Frontal cortex (tissue), 4 donors: ENCODE measurements at places on chromosomes 7 and 10.

GRCh38 chr10:133554600-133554999 is 10.8 kb downstream of the SYCE1 start:
- no peak for DNase-seq

GRCh38 chr7:93430917-93431588 is 143.5 kb downstream of the CALCR start:
- DNase-seq, result no peak

DNA sequence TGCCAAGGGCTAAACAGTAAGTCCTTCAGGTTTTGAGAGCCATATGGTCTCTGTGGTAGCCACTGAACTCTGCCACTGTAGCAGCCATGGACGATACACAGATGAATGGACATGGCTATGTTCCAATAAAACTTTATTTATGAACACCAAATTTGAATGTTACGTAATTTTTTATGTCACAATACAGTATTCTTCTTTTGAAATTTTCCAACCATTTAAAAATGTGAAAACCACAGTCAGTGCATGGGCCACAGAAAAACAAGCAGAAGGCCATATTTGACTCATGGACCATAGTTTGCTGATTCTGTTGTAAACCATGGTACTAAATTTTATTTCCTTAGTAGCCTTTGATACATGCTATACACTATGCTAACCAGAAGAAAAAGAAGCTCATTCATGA is 361.8 kb downstream of the MAGI2 start:
- no peak for DNase-seq

- DNase-seq, result no peak
Observed at GRCh38 chr7:75931680-75932079, 16.7 kb downstream of the POR start.

- DNase-seq, result no peak
Observed at GRCh38 chr10:100100651-100101184, 19.0 kb upstream of the CPN1 start.

DNA sequence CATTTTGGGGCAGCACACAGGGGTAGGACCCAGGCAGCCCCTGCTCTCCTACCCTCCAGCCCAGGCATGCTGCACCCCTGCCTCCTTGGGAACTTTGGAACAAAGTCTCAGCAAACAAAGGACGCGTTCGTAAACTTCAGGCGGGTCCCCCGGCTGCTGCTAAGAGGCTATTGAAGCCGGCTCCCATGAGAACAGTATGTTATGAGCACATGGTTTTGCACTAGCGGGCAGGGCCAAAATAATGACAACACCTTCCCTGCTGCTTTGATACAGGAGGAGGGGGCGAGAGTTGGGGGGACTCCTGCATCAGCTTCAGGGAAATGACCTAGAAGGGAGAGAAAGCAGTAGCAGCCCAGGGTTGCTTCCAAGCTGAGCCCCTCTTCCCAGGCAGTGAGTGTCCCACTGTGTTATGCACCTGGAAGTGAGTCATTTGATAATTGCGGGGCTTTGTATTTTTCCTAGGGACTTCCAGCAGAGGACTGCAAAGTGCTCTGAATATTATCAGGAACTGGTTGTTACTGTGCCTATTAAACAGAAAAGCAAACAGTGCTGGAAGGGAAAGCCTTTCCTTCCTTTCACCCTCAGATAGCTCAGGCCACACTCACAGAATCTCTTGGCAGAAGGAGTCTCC is 6.9 kb downstream of the ITPRIP start:
- no peak for DNase-seq

GRCh38 chr10:49615721-49616120 is 1.9 kb downstream of the CHAT start:
- no peak for DNase-seq

- DNase-seq, result no peak
Observed at GRCh38 chr10:89091496-89091895, 100.9 kb downstream of the FAS start.

DNA sequence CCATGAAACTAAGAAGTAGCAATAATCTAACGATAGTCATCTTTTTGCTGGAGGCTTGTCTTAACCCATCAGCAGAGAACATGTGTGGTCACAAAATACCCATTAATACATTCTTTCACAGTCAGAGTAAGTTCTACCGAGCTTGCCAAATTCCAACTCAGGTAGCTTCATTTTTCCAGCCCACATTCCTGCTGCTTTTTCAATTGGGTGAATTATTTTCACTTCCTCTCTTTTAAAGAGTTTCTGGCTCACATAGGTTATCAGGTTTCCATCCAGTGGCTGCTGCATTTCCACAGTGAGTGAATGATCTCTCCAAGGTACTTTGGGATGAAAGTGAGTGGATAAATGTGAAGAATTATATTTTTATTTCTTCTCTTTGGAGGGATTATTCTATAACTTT is 233.1 kb downstream of the SEMA3E start:
- no peak for DNase-seq

DNA sequence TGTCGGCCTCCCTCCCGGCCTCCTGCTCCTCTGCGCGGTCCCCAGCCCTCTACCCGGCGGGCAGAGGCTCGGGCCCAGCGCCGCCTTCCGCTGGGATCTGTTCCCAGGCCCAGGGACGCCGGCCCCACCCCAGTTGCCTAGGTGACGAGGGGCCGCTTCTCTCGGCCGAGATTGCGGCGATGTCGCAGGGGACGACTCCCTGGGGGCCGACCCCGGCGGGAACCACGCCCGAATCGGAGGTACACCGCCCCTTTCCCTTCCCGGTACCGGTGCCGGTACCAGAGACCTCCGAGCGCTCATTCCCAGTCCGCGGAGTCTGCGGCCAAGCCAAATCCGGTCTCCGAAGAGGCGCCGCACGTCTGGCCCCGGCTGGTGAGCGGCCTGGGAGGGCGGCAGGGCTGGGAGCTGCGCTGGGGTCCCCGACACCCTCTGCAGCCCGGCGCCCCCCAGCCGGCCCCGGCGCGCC is at the start of gene CABCOCO1:
TSS of gene CABCOCO1 (plus strand) at position 136 of the 466 bp plus-strand sequence. CDS start at position 180, 44 bp downstream.
- DNase-seq, result peak; percentile 67

DNA sequence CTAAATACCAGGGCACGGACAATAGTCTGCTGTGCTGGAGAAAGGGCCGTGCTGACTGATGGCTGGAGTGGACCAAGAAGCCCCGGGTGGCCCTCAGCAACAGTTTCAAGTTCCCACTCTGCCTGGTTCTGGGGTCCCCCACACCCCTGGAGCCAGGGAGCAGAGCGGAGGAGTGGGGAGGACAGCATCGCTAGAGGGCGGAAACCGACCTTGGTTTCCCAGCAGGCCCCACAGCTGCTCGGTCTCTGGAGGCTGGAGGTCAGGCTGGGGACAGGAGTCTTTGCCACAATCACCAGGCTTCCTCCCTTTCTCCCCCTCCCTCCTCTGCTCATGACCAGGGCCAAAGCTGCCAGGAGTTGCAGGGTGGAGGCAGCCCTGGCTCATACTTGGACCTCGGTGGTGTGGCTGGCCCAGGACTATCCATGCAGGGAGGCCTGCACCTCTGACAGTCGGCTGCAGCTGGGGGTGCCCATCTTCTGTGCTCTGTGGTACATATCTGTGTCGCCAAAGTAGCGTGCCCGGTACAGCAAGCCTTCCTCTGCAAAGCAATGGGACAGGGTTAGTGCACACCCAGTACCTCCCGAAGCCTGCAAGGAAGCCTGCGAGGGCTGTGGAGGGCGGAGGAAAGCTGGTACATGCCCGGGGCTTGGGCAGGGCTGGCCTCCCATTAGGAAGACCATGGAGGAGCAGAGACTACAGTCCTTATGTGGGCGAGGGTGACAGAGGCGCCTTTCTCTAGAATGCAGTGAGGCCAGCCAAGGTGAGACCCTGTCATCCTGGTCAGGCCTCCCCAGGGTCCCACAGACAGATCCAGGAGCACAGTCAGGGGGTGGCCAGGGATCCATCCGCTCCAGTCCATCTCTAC is 19.1 kb downstream of the DNAJB12 start:
- DNase-seq, result no peak

DNA sequence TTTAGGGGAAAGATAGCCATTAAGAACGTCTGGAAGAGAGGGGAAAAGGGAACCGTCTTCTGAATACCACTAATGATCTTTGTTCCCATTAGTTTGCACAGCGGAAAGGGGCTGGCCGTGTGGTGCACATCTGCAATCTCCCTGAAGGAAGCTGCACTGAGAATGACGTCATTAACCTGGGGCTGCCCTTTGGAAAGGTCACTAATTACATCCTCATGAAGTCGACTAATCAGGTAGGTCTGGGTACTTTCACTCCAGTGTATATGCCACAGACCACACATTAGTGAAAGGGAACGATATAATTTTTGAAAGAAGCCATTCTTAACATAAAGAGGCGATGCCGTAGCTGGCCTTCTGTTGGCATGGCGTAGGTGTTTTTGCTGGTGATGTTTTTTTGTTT is 74.3 kb upstream of the PDCD4 start:
- DNase-seq, result no peak

GRCh38 chr7:135859538-135859937 is 110.9 kb upstream of the FAM180A start:
- DNase-seq, result no peak

GRCh38 chr7:47474937-47475879 is 106.7 kb downstream of the TNS3 start:
- peak; percentile 64 for DNase-seq

DNA sequence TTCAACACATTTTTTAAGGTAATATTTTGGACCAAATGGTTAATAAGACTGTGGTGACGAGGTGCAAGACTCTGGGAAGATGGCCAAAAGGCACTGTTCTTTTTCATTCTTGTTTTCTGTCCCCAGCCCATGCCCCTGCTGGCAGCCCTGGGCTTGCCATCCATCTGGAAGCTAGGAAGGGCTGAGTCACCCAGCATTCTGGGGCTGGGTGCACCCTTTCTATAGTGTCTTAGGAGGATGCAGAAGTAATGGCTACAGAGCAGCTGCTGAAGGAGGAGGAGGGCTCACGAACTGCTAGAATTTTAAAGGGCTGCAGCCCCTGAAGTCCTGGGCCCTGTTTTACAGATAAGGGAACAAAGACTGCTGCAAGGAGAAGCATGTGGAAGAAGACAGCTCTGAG is 42.8 kb upstream of the ZNF32 start:
- no peak for DNase-seq

GRCh38 chr10:21421794-21422193 is 103.7 kb downstream of the SKIDA1 start:
- DNase-seq, result no peak

DNA sequence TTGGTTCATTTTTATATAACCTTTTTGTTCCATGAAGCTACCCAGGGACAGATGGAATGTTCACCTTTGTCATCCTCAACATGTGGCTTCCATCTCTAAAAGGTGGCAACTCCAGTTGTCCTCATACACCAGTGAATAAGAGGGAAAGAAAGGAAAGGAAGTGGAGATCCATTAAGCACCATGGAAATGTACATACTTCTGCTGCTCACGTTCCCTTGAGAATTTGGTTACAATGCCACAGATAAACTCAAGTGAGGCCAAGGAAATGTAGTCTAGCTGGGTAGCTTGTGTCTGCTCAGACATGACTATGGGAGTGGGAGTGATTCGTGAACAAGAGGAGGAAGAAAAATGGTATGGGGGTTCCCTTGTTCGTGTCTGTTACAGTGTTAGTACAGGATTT is 237.1 kb upstream of the FAM3C start:
- no peak for DNase-seq

- no peak for DNase-seq
Observed at GRCh38 chr10:75083972-75084833, 27.3 kb upstream of the SAMD8 start.

- no peak for DNase-seq
Observed at GRCh38 chr7:55552320-55553023, 19.8 kb downstream of the VOPP1 start.

DNA sequence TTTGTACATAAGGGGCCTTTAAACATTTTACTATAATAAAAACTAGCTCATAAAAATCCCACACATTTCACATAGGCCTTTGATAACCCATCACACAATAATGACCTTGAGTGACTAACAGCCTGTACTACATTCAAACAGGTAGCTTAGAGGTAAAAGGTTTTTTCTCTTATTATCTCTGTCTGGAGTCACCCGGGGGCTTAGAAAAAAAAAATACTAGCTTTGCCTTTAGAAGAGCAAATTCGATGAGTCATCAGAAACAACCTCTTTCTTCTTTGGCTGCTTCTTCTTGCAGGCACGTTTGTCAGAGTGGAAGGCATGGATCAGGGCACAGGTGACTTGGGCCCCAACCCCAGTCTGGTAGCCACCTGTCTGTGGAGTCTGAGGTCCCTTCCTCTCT is 43.4 kb upstream of the ADO start:
- no peak for DNase-seq

DNA sequence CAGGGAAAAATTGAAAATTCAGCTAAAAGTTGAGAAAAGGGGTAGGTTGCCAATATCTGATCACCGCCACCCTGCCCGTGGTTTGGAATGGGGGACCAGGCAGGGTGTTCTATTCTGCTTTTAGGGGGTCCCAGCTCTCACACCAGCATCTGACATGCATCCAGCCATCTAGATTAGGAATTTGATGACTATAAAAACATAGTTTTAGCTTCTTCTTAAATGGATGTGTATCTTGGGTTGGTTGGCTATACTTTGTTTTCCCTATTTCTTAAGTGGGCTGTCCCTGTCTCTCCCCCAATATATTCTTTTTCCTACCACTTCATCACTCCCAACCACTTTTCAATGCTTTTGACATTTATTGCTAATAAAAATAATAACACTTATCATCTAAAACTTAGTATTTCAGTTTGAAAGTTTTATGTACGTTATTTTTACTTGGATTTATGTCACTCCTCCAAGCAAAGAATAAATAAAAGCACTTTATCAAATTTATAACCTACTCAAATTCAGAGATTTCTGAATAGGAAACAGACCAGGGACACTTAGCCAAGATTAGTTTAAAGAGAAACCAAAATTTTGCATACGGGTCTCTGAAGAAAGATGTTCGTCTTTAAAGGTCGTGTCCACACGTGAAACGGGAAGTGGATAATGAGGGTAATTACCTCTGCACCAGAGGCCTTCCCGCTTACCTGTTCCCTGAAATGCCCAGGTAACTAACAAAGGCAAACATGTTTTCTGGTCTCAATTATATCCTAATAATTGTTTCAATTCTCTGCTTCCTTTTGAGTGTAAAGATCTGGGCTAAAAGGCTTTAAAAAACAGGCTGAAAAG is 233.2 kb upstream of the AUTS2 start:
- no peak for DNase-seq

- no peak for DNase-seq
Observed at GRCh38 chr7:80307227-80307856, 172.7 kb downstream of the GNAI1 start.

GRCh38 chr7:90173127-90173844 is 19.0 kb downstream of the STEAP1 start:
- DNase-seq, result no peak

DNA sequence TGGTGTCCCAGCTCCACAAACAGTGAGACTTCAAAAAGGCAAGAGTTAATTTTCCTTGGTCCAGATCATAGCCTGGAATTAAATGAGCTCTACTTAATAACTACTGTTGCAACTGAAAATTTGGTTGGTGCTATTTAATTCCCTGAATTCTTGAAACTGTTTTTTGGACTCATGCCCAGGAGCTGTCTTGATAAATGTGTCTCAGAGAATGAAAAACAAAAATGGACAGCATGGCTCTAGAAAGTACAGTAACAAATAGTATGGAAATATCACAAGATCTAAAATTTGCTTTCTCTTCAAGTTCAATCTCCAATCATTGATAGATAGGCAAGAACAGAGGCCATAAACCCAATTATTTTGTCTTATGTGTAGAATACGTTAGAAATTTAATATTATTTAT is 42.5 kb downstream of the CCDC71L start:
- DNase-seq, result no peak
